ENCODE measurements at places on chromosomes 1 and 21.

GRCh38 chr1:89065079-89065868 is at the start of gene GBP1:
Gene GBP1 (minus strand): TSS chr1:89065208. CDS start chr1:89063234, 1,974 bp downstream.
- DNase-seq: no peak

DNA sequence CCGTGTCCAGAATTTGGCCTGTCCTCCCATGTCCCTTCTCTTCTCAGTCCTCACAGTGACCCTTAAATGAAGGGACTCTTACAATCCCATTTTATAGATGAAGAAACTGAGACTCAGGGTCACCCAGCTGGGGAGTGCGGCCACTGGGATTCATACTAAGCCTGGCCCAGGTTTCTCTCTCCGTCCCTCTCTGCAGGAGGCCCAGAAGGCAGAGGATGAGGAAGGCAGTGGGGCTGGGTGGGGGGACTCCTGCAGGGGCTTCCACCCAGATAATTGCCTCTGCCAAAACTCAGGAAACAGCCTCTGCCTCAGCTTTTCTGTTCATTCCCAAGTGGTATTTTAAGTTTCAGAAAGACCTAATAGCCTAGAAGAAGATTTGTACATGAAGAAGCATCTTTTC is 299.8 kb downstream of the MATN1 start:
- DNase-seq: no peak

DNA sequence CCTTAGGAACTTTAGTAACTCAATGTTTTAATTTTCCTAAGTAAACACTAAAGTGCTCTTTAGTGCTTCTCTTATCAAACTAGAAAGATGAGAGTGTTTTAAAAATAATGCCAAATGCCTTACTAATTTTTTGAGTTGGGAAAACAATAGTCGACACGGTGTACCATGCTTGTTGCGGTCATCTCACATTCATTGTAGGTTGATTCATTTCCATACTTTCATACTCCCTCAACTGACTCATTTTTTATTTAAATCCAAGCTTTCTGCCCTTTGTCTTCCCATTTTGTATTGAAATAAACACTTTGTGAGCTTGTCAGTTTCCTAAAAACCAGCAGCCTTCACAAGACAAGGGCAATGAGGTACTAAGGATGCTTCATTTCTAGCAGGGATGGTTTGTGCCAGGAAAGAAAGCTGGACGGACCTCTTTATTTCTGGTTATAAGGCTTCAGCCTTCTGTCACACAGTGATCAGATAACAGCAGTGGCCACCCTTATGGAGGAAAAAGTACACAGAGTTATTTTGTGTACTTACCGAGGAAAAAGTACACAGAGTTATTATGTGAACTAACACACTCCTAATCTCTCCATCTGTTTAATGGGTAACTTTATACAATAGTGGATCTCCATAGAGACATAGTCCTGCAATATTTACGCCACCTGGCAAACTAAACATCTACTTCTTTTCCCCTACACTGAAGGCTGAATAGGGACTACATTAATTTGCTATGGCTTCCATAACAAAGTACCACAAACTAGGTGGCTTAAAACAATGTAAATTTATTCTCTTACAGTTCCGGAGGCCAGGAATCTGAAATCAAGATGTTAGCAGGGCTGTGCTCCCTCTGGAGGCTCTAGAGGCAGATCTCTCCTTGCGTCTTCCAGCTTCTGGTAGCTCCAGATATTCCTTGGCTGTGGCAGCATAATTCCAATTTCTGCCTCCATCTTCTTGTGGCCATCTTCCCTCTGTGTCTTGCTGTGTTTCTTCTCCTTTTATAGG is 13.0 kb upstream of the CCDC190 start:
- no peak for DNase-seq

DNA sequence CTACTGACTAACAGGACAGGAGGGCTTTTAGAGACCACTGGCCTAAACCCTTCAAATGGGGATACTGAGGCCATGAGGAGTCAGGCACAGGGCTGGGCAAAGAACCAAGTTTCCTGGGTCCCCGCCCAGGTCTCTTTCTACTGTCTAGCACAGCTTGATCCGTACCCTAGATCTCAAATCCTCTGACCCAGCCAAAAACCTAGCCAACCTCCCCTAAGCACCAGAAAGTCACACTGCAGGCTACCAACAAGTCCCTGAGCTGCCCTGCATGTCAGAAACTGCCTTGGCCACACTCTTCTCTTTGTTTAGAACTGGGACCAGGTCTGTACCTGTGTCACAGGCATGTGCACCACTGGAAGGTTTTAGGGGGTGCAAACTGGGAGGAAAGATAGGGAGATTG is 33.6 kb downstream of the AHDC1 start:
- DNase-seq: no peak

GRCh38 chr21:31993826-31994825 is 121.3 kb downstream of the HUNK start:
- no peak for DNase-seq

GRCh38 chr1:212108981-212109380 is 73.4 kb downstream of the DTL start:
- no peak for DNase-seq

GRCh38 chr21:43727519-43728153 is 8.7 kb downstream of the PDXK start:
- no peak for DNase-seq

DNA sequence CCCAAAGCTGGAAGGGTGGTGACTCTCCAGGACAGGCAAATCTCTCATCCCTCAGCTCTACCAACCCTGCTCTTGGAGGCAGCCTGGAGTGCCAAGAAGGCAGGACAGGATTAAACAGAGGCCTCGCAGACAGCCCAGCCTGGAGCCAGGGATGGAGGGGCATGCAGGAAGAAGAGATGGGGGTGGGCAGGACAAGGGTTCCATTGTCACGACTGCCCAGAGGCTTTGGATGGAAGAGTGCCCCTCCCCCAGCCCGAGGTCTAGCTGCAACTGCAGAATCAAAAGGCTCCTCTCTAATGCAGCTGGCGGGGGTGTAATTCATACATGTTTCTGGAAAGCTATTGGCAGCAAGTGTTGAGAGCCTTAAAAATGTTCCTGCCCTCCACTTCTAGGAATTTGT is 8.8 kb downstream of the RAB7B start:
- DNase-seq: no peak

- DNase-seq: no peak
Observed at GRCh38 chr1:116819081-116819480, 64.9 kb downstream of the CD2 start.

DNA sequence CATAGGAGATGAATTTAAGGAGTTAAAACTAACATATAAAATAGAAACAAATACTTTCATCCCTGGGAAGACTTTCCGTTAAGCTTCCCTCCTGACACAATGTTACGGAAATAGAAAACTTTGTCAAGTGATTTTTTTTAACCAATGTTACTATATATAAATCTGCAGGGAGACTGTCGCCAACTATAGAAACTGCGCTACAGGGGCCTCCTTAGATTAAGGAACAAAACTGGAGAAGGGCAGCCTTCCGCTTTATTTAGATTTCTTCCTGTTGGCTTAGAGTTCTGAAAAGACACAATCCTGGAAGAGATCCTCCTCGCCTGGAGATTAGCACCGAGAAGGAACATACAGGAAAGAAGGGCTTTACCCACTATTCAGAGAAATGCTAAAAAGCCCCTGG is 1.5 kb downstream of the MGST3 start:
- DNase-seq: no peak

GRCh38 chr1:44043176-44044070 is 12.2 kb upstream of the SLC6A9 start:
- no peak for DNase-seq

DNA sequence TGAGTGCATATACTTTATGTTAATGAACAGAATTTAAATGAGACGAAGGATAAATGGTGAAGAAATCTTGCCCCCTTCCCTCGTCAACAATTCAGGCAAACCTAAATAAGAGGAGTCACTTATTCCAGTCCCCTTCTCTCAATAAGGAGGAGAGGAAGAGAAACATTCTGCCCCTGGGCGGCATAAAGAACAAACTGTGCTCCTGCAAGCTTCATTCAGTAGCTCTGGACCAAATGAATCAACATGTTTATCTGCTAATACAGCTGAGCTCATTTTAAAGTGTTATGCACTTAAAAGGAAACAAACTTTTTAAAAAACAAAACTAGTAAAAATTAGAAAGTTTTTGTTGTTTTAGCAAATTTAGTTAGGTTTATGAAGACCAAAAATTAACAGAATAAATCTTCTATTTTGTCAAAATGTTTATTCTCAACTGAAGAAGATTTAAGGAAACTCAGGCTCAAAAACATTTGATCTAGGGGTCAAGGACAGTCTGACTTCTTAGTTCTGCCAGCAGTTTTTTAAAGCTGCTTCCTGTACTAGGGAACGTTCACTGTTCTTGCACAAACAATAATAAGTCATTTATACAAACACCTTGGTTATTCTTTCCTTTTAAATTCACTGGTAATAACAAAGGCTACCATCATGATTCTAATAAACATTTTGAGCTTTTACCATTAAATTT is 58.3 kb downstream of the AKT3 start:
- DNase-seq: no peak

GRCh38 chr21:21737186-21737585 is 739.0 kb downstream of the NCAM2 start:
- DNase-seq: no peak

DNA sequence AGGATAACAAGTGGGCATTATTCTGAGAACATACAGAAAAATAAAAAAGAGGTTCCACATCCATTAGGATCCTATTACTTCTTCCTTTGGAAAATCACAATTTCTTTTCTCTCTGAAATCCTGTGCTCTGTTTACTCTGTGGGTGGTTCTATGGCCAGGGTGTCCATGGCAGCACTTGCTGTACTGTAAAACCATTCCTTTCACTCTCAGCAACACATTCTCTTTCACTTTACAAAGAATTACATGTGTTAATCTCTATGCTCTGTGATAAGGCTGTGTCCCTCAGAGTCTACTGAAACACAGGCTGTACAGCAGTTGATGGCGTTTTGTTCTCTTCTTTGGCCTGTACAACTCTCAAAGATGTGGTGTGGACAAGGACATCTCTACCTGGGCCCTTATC is 524.1 kb downstream of the PTBP2 start:
- no peak for DNase-seq

Data from activated naive CD8-positive, alpha-beta T cell treated with anti-CD3 and anti-CD28 coated beads for 36 hours (primary cell).